Renal cortical epithelial cell (primary cell): ENCODE measurements at places on chromosomes 12 and 14. TPM values are rescaled to one million over a fixed set of nuclear protein-coding genes. Genes with fewer than 3 reads are reported as not detected.

TRPV4 gene
- 0.69 and 5.3 TPM in 2 replicates for total RNA-seq

ARID2 gene
- total RNA-seq = 11.1 and 41.8 TPM in 2 replicates

SCAF11 gene
- total RNA-seq = 28.7 and 95.3 TPM in 2 replicates

KCNC2 gene
- total RNA-seq = under 0.01 TPM in 1 of 2 replicates, not detected in the other

C12orf54 gene
- not detected in 2 replicates for total RNA-seq

ATP5MC2 gene
- 102 and 104 TPM in 2 replicates for total RNA-seq

LALBA gene
- not detected in 2 replicates for total RNA-seq

BBS10 gene
- total RNA-seq = 15.6 and 17.4 TPM in 2 replicates

SLC2A13 gene
- total RNA-seq = 11.0 and 12.9 TPM in 2 replicates

EP400 gene
- 4.0 and 28.1 TPM in 2 replicates for total RNA-seq

TAS2R9 gene
- 0.35 TPM in 1 of 2 replicates, not detected in the other for total RNA-seq

PIWIL1 gene
- not detected in 2 replicates for total RNA-seq

SLC25A29 gene
- total RNA-seq = 48.3 and 92.2 TPM in 2 replicates

FIGNL2 gene
- total RNA-seq = 0.52 and 5.5 TPM in 2 replicates

CLEC1B gene
- total RNA-seq = not detected in 2 replicates

ERC1 gene
- total RNA-seq = 21.0 and 79.3 TPM in 2 replicates

CLEC4D gene
- 0.15 TPM in 1 of 2 replicates, not detected in the other for total RNA-seq

HOXC6 gene
- total RNA-seq = 0.35 and 6.0 TPM in 2 replicates

TAS2R7 gene
- 0.20 TPM in 1 of 2 replicates, not detected in the other for total RNA-seq

LTBR gene
- total RNA-seq = 58.5 and 103 TPM in 2 replicates

MBD6 gene
- 5.0 and 12.5 TPM in 2 replicates for total RNA-seq

CD4 gene
- 0.10 TPM in 1 of 2 replicates, not detected in the other for total RNA-seq

ARL6IP4 gene
- total RNA-seq = 119 and 198 TPM in 2 replicates
